ENCODE measurements at places on chromosomes 4 and X.

DNA sequence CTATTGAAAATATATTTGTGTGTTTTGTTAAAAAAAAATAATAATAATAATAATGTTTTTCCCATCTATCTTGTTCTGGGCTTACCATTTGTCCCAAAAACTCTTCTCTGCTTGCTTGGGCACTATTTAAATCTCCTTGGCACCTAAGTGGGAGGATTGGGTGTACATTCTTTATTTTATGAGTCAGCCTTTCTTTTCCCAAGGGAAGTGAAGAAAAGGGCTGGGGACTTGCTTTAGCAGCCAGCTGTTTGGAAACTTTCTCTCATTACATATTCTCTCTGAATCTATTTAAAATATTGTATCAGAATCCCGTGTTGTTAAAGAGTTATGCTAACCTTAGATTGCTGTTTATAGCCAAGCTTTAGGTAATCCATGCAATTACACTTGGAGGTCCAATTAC lies 2332.4 kb downstream of the ARAP2 start:
- DNase-seq: no peak

- no peak for DNase-seq
Observed at GRCh38 chr4:152693871-152694270, 14.1 kb upstream of the TMEM154 start.

GRCh38 chr4:184924516-184924915 lies 93.8 kb upstream of the HELT start:
- no peak for DNase-seq

GRCh38 chrX:1281521-1281920 lies 12.9 kb downstream of the CSF2RA start:
- DNase-seq: peak; percentile 7

DNA sequence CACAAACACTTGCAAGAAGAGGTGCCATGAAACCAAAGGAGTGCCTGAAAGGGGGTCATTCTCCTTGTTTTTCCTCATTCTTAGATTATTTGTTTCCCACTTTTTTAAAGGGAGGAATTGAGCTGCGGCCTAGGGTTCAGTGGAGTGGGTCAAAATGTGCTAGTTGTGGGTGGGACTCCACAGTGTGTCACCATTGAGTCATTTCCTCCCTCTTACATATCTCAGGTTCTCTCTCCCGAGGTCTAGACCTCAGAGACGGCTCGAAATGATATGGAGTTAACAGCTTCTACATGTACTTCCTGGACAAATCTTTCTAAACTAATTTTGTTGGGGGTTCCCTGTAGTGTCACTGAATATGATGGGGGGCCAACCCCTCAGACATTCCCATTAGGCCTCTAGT lies 328.4 kb upstream of the SPANXN1 start:
- no peak for DNase-seq

DNA sequence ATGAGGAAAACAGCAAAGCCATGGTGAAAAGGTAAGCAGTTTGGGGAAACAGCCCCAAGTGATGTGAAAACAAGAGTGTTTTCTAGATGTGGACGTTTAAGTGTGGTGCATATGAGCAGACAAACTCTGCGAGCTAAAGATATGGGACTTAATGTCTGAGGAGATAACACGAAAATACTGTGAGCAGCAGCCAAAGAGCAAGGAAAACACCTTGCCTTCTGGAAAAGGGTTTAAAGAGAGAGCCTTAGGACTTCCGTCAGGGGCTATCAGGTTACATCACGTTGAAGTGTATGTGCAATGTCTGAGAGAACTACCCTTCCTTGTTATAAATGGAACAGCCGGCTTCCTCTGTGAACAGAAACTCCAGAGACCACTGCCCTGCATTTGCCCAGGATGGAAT lies 54.2 kb downstream of the LEF1 start:
- no peak for DNase-seq

DNA sequence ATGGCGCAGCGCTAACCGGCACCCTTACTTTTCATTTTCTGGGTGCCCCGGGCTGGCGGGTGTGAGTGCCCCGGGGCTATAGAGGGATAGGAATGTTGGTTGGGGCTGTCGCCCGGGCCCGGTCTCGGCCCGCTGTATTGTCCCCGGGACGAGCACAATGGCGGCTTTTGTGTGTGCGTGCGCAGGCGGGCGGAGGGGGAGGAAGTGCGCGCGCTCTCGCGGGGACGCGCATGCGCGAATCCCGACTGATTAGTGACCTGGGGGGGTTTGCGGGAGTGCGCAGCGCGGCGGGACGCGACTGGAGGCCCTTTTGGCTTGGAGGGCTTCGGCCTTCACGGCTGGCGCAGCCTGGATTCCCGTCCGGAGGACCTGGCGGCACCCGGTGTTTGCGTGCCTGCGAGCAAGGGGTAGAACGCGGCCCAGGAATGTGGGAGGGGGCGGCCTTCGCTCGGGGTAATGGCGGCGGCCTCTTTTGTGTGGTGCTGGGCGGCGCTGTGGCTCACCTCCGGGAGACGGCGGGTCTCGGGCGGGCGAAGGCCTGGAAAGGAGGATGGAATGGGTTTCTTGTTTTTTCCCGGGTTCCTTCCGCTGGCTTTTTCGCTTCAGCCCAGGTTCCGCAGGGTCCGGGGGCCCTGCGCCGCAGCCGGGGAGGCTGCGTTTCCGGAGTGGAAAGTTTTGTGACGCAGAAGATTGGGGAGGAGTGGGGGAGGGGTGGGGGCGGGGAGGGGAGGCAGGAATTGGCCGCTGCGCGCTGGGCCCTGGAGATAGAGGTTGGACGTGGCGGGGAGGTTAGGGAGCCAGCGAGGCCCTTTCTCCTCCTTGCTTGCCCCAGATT lies 618 bp downstream of the DDX3X start:
- peak; percentile 92 for DNase-seq

DNA sequence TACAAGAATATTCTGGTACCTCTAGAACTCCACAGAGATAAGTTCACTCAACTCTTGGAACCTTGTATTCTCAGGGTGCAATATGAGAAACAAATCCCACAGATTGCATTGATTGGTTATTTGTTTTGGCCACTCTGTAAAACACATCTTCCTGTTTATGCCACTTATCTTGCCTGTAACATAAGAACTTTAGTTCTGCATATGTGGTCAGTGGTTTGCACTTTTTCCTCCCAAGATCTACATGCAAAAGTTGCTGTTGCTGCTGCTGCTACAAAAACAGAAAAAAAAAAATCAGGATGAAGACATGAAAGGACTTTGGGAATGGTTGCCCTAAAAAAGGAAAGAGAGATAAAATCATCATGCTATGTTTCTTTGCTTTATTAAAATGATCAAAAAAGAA lies 9.6 kb downstream of the ODAPH start:
- no peak for DNase-seq

DNA sequence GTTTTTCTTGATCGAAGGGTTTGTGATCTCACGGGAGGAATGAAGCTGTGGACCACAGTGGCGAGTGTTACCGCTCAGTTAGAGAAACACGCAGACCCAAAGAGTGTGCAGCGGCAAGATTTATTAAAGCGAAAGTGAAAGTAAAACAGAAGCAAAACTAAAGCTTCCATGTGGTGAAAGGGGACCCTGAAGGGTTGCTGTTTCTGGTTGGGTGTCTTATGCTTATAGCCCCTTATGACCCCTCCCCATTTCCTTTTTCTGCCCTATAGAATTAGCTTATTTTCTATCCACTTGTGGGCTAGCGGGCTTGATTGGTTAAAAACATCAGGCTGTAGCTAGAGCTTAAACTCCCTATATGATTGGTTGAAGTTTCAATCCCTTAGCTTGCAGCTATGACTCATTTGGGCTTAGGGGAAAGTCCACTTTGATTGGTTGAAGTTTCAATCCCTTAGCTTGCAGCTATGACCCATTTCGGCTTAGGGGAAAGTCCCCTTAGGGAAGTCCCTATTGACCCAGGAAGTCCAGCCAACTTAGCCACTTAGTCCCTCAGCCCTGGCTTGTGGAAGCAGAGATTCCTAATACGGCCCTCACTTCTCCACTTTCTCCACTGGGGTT lies 171.2 kb upstream of the NWD2 start:
- no peak for DNase-seq

GRCh38 chr4:141254326-141254725 lies 33.6 kb downstream of the ZNF330 start:
- DNase-seq: no peak

- DNase-seq: no peak
Observed at GRCh38 chrX:118968031-118968430, 6.4 kb upstream of the LONRF3 start.

- DNase-seq: peak; percentile 40
Observed at GRCh38 chr4:5979981-5980380, 38.2 kb downstream of the C4orf50 start.

DNA sequence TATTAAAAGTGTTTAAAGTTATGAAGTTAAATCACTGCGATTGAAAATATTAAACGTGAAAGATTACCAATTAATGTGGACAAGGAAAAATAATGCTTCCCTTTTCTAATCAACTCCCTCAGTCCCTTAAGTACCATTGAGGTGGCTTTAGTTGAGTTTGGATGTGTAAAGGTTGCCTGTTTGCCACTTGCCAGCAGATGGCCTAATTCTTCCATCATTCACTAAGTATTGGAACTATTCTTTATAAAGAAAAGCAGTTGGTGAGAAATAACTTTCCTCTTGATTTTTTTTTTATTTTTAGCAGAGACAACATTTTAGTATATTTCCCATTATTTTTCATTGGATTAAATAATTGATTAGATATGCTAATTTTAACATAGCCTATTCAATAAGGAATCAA lies 295.9 kb upstream of the TACR3 start:
- DNase-seq: peak; percentile 35

- peak; percentile 17 for DNase-seq
Observed at GRCh38 chr4:181301735-181302710, 941.2 kb upstream of the TENM3 start.

Data from astrocyte of the hippocampus (primary cell).